ENCODE measurements at places on chromosomes 6 and 20. TPM values are rescaled to one million over a fixed set of nuclear protein-coding genes. Genes with fewer than 3 reads are reported as not detected.
A peak's percentile ranks its signal among the peaks of the same experiment; 100 is the strongest.

DNA sequence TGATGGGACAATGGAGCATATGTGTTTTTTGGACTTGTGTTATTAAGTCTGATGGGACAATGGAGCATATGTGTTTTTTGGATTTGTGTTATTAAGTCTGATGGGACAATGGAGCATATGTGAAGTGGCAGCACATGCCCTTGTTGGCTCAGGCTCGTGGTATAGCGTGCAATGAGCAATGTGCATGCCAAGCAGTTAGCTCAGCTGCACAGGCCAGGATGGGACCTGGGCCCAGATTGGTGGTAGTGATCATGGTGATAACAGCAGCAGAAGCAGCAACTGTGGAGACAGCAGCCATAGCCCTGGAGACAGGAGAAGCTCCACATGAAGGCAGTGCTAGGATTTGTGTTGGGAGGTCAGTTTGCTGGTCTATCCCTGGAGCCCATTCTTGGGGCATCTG is 61.1 kb downstream of the IL20RA start:
- DNase-seq, result no peak

DNA sequence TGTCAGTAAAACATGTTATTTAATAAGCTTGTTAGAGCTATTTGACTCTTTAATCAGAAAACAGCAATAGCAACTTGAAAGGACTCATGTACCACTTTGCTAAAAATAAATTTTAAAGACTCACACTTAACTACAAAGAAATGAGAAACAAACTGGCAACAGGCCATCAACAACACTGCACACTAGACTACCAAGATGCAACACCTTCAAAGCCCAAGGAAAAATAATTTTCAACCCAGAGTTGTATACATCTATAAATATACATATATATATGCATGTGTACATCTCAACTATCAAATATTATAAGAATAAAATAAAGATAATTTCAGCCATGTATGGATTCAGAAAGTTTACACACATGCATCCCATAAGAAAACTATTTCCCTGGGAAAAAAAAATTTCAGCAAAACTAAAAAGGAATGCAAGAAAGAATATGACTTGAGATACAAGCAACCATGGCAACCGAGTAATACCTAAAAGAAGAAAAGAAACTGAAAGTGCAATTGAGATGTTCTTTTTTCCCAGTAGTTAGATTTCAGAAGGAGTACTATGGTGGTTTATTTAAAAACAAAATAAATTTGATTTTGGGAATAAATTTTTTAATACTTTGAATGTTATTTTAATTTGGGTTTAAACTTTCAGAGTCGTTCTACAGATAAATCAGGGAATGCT is 303.8 kb downstream of the UBE3D start:
- DNase-seq, result no peak

DNA sequence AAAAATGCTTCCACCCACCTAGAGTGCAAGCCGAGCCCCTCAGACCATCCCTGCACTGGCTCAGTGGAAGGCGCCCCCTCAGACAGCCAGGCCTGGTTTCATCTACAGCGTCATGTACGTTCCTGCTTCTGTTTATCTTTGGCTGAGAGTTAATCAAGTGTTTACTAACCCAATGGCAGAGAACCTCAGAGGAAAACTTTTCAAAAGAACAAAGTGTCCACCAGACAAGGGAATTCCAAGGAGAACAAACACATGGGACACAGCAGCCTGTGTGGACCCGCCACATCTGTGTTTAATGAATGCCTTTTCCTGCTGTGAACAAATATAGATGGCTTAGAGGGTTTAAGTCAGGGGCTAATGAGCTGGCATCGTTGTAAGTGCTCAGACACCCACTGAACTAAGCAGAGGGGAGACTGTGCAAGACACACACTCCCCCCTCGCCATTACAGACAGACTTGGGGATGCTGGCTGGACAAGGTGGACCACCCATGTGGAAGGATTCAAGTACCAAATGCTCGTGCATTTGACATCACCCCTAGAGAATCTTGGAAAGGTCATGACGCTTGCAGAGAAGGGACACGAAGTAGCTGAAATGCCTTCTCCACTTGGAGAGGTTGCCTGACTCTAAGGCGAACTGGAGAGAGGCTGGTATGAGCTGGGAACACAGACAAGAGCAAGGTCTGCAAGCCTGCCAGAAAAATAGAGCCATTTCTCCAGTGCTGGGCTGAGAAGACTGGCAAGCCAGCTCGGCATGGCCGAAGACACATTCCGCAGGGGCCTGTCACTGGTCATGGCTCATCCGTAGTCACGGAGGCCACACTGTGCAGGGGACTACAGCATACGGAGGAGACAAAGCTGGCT is 53.5 kb upstream of the NXT1 start:
- no peak for DNase-seq

GRCh38 chr6:25337431-25337830 is 58.3 kb downstream of the CARMIL1 start:
- no peak for DNase-seq

The MEI4 gene
- not detected for polyA plus RNA-seq

The NOX3 gene
- polyA plus RNA-seq, result not detected

- DNase-seq, result no peak
Observed at GRCh38 chr6:82066991-82067411, 180.5 kb downstream of the IBTK start.

The MAPK14 gene
- 30.1 TPM for polyA plus RNA-seq

The HCRTR2 gene
- not detected for polyA plus RNA-seq

The PDYN gene
- polyA plus RNA-seq, result not detected

- no peak for DNase-seq
Observed at GRCh38 chr6:70112716-70113115, 190.2 kb downstream of the COL9A1 start.

DNA sequence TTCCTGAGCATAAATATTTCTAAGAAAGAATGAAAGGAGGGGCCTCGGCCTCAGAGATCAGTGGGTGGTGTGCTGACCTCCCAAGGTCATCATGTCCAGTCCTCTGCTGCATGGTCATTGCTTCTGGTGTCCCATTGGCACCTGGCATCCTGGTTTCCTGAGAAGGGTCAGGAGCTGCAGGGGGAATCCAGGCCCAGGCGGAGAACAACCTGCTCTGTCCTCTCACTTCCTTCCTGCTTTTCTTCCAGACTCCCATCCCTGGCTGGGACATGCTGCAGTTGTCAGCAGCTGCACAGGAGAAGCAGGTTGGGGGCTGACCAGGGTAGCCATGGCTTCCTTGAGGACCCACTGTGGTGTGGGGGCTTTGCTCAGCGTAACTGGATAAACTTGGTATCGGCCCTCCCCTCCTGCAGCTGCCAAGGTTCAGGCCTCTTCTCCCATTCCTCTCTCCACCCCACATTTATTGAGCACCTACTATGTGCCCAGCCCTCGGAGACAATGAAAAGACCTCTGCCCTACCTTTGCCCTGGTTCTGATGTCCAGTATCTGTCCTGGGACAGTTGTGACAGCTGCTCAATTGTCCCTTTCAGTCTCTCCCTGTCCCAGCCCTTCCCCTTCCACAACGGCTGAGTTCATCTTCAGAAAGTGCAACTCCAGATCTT is 155.2 kb downstream of the CEBPB start:
- DNase-seq, result no peak

- DNase-seq, result peak; percentile 14
Observed at GRCh38 chr20:10357974-10358373, 76.0 kb downstream of the MKKS start.

DNA sequence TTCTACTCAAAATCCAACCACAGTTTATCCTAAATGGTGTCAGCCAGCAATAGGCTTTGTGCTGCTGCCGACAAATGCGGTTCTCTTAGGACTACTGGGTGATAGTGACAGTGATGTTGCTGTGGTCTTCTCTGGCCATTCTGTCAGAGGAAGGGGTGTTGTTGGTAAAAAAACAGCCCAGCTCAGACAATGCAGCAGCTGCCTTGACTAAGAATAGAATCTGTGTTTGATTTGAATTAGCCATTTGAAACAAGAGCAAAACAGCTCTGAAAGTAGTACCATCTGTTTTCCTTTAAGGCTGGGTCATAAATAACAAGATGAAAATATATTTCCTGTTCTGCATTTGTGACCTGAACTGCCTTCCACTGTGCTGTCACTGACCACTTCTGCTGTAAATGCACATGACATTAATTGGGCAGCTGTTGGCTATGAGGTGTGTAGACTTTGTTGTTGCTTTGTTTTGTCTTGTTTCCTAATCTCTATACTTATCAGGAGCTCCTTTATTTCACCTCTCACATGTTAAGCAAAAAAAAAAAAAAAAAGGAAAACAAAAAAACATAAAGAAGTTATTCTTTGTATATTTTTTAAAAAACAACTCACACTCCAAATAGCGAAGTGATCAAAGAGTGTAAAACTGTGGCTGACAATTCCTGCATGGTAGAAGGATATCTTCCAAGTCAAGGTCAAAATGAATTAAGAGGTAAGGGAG is 497.8 kb upstream of the ARID1B start:
- DNase-seq, result no peak

- no peak for DNase-seq
Observed at GRCh38 chr6:140178520-140178919, 804.1 kb upstream of the CITED2 start.

GRCh38 chr20:19593762-19594161 is 164.3 kb upstream of the RIN2 start:
- DNase-seq, result no peak

DNA sequence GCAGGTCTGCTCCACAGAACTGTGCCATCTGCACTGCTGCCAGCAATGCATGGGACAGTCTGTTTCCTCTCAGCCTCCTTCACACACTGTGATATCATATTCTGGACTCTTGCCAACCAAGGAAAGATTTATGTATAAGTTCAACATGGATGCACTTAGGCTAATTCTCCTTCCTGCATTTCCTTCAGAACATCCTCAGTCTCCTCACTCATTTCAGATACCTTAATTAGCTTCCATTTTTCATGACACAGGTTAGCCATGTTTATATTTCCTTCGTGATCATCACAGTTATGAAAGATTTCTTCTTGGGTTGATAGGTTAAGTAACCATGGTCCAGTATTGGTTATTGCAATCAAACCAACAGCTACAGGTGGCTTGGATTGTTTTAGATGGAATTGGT is 46.4 kb upstream of the DDR1 start:
- peak; percentile 51 for DNase-seq

The CALHM5 gene
- polyA plus RNA-seq, result not detected

DNA sequence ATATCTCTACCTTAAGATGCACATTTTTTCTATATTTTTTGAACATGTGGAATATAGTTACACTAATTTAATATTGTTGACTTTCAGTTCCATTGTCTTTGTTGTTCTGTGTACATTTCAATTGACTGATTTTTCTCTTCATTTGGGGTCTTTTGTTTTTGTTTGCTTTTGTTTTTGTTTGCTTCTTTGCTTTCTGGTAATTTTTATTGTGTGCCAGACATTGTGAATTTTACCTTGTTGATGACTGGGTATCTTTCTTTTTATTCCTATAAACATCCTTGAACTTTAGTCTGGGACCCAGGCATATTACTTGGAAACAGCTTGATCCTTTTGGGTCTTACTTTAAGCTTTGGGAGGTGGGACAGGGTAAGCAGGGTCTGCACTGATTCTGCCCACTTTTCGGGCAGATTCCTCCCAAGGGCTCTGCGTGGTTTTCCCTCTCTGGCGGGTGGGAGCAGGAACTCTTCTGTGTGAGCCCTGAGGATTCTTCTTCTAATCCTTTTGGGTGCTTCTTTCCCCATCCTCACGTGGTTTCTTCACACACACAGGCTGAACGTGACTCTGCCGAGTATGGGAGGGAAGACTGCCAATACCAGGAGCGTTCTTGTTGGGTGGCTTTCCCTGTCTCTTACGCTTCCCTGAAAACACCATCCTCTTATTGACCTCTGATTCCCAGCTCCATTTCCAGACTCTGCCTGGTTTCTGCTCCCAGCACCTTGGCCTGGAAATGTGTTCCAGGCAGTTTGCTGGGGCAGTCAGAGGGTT is 200.5 kb downstream of the ARID1B start:
- DNase-seq, result no peak

GRCh38 chr20:11329271-11329670 is 588.4 kb upstream of the BTBD3 start:
- no peak for DNase-seq

GRCh38 chr6:7201732-7202541 is 94.2 kb downstream of the RREB1 start:
- DNase-seq, result peak; percentile 89

DNA sequence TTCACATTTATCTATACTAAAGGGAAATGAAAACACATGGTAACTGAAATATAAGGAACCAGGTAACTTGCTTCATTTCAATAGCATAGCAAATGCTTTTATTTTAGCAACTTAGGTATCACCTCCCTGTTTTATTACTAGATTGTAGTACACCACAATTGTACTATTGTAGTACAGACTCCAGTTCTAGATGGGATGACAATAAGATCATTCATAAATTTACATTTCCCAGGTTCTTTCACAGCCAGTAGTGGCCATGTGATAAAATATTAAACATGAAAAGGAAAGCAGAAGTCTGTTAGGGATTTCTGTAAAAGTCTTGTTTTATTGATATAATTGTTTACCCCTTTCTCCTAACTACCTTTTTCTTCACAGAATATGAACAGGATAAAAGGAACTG is 97.2 kb downstream of the LMBRD1 start:
- no peak for DNase-seq

DNA sequence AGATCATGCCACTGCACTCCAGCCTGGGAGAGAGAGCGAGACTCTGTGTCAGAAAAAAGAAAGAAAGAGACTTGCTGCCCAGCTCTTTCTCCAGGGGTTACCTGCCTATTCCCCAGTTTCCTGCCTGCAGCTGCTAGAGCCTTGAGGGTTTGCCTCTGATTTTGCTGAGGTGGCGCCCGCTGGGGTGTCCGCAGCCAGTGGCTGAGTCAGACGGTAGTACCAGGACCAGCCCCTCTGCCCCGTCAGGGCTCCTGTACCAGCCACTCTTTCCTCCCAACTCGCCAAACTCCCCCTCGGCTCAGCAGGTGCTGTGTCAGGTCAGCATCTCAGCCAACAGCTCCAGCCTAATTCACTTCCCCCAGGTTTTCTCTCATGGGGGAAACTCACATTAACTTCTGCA is 7.4 kb upstream of the LSM14B start:
- DNase-seq, result no peak

- DNase-seq, result peak; percentile 59
Observed at GRCh38 chr6:97394160-97394748, 111.2 kb upstream of the MMS22L start.

DNA sequence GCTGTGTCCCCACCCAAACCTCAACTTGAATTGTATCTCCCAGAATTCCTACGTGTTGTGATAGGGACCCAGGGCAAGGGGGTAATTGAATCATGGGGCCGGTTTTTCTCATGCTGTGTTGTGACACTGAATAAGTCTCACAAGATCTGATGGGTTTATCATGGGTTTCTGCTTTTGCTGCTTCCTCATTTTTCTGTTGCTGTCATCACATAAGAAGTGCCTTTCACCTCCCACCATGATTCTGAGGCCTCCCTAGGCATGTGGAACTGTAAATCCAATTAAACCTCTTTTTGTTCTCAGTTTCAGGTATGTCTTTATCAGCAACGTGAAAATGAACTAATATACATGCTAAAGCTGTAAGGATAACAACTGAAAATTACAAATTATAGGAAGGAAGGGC is 88.3 kb downstream of the CDYL start:
- no peak for DNase-seq

DNA sequence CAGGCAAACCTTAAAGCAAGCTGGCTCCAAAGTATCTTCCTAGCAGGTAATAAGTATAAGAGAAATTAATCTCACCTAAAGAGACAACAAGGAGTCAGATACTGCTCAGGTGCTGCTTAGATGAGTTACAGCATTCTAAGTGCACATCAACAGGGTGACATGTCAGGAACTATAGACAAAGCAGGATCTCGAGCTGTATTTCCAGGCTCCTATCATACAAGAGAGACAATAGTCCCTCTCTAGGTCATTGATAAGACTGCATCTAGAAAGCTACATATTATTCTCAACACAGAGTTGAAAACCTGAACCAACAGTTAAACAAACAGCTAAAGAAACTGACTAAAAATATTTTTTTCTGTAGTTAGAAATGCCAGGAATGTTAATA is 3.9 kb downstream of the PTPRK start:
- no peak for DNase-seq

The GOPC gene
- polyA plus RNA-seq, result 27.3 TPM
